ENCODE measurements at places on chromosomes 3 and 15.

- H3K27me3 ChIP-seq = no peaks in the 10 kb centered on the region
- H3K4me1 ChIP-seq = no peaks in the 10 kb centered on the region
These were observed 27.8 kb upstream of the AZI2 start for GRCh38 chr3:28376424-28376823.

- H3K4me1 ChIP-seq = no peaks in the 10 kb centered on the region
- H3K36me3 ChIP-seq = no peaks in the 10 kb centered on the region
- no peak overlapping the region for H3K27ac ChIP-seq
- no peak for DNase-seq
- no peaks in the 10 kb centered on the region for H3K27me3 ChIP-seq
- no peak overlapping the region for H3K4me3 ChIP-seq
These were observed 3.1 kb upstream of the CFAP20DC start for GRCh38 chr3:59052803-59053411.

GRCh38 chr3:67724434-67724833, 70.0 kb upstream of the SUCLG2 start:
- H3K36me3 ChIP-seq = no peaks in the 10 kb centered on the region
- H3K27ac ChIP-seq = no peak overlapping the region
- no peaks in the 10 kb centered on the region for H3K27me3 ChIP-seq
- H3K4me1 ChIP-seq = no peaks in the 10 kb centered on the region
- DNase-seq = no peak

DNA sequence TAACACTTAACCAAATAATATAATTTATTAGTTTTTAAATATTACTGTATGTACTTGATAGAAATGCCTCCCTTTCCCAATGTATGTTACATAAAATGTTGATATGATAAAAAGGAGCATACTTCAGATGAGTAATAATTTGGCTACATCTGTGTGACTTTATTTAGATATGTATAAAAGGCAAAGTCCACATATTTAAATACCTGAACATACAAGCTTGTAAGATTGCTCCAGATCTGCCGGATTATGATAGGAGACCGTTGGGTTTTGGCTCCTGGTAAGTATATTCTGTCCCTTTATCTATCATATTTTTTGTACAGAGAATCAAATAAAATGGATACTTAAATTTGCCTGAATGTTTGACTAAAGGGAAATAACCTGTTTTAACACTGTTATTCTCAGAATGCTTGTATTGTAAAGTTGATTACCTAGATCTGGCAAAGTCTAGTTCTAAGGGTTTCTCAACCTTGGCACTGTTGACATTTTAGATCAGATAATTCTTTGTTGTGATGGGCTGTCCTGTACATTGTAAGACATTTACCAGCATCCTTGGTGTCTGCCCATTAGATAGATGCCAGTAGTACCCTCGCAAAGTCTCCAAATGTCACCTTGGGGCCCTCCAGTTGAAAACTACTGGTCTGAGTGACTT, 38.5 kb downstream of the LRCH3 start:
- H3K27ac ChIP-seq = no peak overlapping the region
- no peaks in the 10 kb centered on the region for H3K4me1 ChIP-seq
- no peaks in the 10 kb centered on the region for H3K27me3 ChIP-seq
- DNase-seq = no peak
- H3K36me3 ChIP-seq = peaks cover 19% of the 10 kb centered on the region

- H3K4me3 ChIP-seq = no peak overlapping the region
- peaks cover 10% of the 10 kb centered on the region for H3K4me1 ChIP-seq
- H3K27me3 ChIP-seq = no peaks in the 10 kb centered on the region
- H3K27ac ChIP-seq = no peak overlapping the region
- DNase-seq = no peak
- no peaks in the 10 kb centered on the region for H3K36me3 ChIP-seq
These were observed 44.5 kb downstream of the OXNAD1 start for GRCh38 chr3:16309558-16309957.

DNA sequence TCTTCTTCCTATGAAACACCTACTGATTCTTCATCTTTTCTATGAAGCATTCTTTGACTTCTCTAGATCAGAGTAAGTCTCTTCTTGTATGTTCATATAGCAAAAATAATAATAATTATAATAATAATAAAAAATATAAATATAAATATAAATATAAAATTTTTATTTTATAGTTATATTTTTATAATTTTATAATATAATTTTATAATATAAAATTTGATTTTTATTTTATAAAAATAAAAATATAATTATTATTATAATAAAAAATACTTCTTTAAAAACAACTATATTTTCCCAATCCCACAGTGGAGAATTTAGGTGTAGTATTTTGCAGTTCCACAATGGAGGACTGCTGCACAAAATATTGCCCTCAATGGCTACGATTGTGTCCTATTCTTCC, 34.3 kb downstream of the DUT start:
- no peak for DNase-seq
- H3K36me3 ChIP-seq = no peaks in the 10 kb centered on the region
- H3K27ac ChIP-seq = no peak overlapping the region
- H3K27me3 ChIP-seq = no peaks in the 10 kb centered on the region
- no peaks in the 10 kb centered on the region for H3K4me1 ChIP-seq
- H3K4me3 ChIP-seq = no peak overlapping the region

GRCh38 chr15:39719109-39719508, 63.5 kb downstream of the FSIP1 start:
- H3K27me3 ChIP-seq = no peaks in the 10 kb centered on the region
- no peak overlapping the region for H3K4me3 ChIP-seq
- no peaks in the 10 kb centered on the region for H3K4me1 ChIP-seq
- no peak for DNase-seq

DNA sequence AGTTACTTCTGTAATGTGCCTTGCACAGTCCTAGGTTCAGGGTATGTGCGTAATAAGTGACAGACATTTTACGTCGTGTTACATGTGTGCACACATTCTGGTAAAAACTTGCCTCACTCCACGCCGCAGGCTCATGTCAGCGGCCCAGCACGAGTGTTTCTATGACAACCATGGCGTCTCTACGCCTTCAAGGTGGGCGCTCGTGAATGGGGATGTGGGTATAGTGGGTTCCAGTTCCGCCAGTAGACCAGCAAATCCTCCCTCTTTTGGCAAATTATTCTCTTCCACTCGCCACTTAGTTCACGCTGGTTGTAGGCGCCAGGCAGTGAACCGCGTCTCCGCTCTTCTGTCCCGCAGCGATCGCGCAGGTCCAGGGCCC, 40.3 kb downstream of the CHST14 start:
- H3K36me3 ChIP-seq = no peaks in the 10 kb centered on the region
- H3K27me3 ChIP-seq = no peaks in the 10 kb centered on the region
- H3K4me1 ChIP-seq = no peaks in the 10 kb centered on the region
- H3K27ac ChIP-seq = no peak overlapping the region
- peak overlapping the region; percentile 63 for H3K4me3 ChIP-seq

GRCh38 chr3:150069154-150069527, 98.4 kb upstream of the PFN2 start:
- H3K4me1 ChIP-seq = no peaks in the 10 kb centered on the region
- H3K4me3 ChIP-seq = no peak overlapping the region
- DNase-seq = no peak
- no peaks in the 10 kb centered on the region for H3K36me3 ChIP-seq
- H3K27me3 ChIP-seq = no peaks in the 10 kb centered on the region

DNA sequence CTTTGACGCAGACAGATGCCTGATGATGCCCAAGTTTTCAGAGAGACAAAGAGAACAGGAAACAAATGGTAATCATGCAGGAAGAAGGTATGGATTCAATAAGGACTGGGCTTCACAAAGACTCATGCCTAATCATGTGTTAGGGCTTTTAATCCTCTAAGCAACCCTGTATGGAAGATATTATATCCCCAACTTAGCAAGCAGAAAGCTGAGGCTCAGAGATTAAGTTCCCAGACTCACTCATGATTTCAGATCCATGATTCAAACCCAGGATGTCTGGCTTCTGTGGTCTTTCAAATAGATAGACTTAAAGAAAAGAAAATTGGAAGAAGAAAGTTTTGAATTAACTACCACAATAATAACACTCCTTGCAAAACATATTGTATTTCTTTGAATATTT, 4.1 kb upstream of the CLASP2 start:
- H3K27me3 ChIP-seq = no peaks in the 10 kb centered on the region
- H3K4me3 ChIP-seq = no peak overlapping the region
- H3K27ac ChIP-seq = no peak overlapping the region
- no peaks in the 10 kb centered on the region for H3K36me3 ChIP-seq
- no peak for DNase-seq
- H3K4me1 ChIP-seq = no peaks in the 10 kb centered on the region

- no peak overlapping the region for H3K27ac ChIP-seq
- no peaks in the 10 kb centered on the region for H3K27me3 ChIP-seq
- no peaks in the 10 kb centered on the region for H3K36me3 ChIP-seq
- no peaks in the 10 kb centered on the region for H3K4me1 ChIP-seq
- no peak for DNase-seq
These were observed 73.7 kb downstream of the TM2D3 start for GRCh38 chr15:101578443-101578894.

DNA sequence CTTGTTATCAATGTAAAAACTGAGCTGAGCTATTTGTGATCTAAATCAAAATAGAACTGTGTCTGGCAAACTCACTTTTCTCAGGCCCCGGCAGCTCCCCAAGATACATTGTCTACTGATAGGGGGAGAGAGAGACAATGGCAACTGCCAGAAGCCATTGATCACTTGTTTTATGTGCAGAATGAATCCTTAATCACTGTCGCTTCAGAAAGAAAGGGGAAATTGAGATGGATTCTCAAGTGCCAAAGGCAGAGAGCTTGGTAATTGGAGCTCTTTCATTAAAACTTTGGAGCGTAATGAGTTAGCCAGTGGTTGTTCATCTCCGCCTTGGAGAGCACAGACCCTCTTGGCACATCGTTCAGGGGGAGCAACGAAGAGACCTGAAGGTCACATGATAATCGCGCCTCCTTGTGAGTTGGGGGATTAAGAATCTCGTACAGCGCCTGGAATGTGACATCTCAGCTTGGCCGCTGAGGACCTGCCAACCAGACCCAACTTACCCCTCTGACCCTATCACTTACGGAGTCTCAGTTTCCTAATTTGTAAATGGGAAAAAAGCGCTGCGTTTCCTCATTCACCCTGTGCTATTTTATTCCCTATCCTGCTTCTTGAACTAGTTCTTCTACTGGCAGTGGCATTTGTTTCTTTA, 252.8 kb downstream of the VPS13C start:
- no peaks in the 10 kb centered on the region for H3K4me1 ChIP-seq
- no peak for DNase-seq

DNA sequence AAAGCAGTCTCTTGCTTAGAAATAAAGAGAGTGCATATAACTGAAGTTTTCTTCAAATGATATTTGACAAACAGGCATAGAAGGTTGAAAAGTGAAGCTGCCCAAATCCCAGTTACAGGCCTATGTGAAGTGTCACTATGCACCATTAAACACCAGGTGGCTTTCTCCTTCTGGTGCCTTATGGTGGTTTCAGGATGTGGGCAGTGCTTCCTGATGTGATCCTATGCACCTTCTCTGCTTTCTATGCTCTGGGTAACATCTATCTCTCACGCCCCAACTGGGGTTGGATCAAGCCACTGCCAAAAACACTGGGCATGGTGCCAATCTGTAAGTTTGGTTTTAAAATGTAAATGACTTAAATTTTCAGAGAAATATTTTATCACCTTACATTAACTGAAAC, 744.7 kb downstream of the TUSC7 start:
- H3K27ac ChIP-seq = no peak overlapping the region
- no peaks in the 10 kb centered on the region for H3K27me3 ChIP-seq
- H3K4me1 ChIP-seq = no peaks in the 10 kb centered on the region
- no peak for DNase-seq

- H3K27me3 ChIP-seq = no peaks in the 10 kb centered on the region
- no peaks in the 10 kb centered on the region for H3K4me1 ChIP-seq
- no peak overlapping the region for H3K4me3 ChIP-seq
- DNase-seq = no peak
- no peak overlapping the region for H3K27ac ChIP-seq
These were observed 9.2 kb downstream of the TBC1D5 start for GRCh38 chr3:17733215-17733614.

DNA sequence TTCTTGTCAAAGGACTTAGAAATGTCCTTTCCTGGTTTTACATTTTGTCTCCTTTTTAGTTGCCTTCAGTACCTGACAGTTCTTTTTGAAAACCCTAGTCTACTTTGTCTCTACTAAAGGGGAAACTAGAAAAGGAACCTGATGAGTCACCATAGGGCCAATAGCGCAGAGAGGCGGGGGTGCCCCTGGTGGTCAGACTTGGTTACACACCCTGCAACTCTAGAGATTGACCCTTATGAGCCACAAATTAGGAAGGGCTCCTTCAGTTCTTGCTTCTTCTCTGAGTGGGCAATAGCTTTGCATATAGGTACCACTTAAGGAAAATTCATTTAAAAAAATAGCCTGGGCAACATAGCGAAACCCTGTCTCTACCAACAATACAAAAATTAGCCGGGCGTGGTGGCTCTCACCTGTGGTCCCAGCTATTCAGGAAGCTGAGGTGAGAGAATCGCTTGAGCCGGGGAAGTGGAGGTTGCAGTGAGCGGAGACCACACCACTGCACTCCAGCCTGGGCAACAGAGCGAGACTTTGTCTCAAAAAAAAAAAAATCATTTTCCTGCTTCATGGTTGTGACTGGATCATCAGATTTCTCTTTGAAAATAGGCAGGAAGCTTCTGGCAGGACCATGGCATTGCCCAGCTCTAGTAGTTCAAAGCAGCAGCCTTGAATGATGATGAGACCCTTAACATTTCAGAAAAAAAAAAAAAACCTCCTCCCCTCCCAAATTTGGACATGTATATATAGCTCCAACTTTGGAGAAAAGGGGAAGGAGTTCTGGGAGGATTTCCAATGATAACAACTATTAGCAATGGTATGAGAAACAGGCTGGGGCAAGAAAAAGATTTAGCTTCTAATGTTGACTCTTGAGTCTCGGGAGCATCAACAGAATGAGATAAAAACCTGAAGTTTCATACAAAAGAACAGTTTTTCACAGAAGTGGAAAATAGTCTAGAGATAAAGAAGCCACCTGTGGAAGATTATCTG, 45.2 kb upstream of the RASA2 start:
- H3K4me1 ChIP-seq = peaks cover 12% of the 10 kb centered on the region
- DNase-seq = no peak
- H3K27ac ChIP-seq = peak overlapping the region; percentile 67
- H3K36me3 ChIP-seq = peaks cover 42% of the 10 kb centered on the region
- no peaks in the 10 kb centered on the region for H3K27me3 ChIP-seq

GRCh38 chr3:74661672-74662071, 47.2 kb upstream of the CNTN3 start:
- no peak overlapping the region for H3K27ac ChIP-seq
- no peaks in the 10 kb centered on the region for H3K4me1 ChIP-seq
- H3K4me3 ChIP-seq = no peak overlapping the region
- DNase-seq = peak; percentile 7
- H3K27me3 ChIP-seq = no peaks in the 10 kb centered on the region

GRCh38 chr15:32867313-32867626, 149.5 kb downstream of the GREM1 start:
- H3K36me3 ChIP-seq = no peaks in the 10 kb centered on the region
- no peak for DNase-seq
- no peak overlapping the region for H3K27ac ChIP-seq
- no peak overlapping the region for H3K4me3 ChIP-seq

DNA sequence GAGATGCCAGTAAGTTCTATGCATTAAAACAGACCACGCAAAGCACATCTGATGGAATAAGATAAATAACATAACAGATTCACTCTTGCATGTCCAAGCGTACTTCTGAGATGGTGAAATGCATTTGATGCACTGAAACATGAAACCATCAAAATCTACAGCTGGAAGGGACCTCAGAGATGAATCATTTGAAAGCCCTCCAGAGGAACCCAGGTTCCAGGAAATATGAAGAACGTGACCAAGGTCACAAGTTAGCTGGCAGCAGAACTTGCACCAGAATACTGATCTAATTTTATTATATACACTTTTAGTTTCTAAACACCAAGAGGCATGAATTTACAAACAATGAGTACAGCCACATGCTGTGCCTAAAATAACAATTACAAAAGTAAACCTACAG, 957.1 kb downstream of the FHIT start:
- no peak overlapping the region for H3K27ac ChIP-seq
- no peak for DNase-seq
- H3K4me3 ChIP-seq = no peak overlapping the region
